ENCODE measurements at places on chromosomes 6 and 20.

GRCh38 chr6:82033631-82034211 is 213.8 kb downstream of the IBTK start:
- no peak for DNase-seq

- no peak for DNase-seq
These were observed 43.5 kb upstream of the PDYN start for GRCh38 chr20:2037296-2037914.

DNA sequence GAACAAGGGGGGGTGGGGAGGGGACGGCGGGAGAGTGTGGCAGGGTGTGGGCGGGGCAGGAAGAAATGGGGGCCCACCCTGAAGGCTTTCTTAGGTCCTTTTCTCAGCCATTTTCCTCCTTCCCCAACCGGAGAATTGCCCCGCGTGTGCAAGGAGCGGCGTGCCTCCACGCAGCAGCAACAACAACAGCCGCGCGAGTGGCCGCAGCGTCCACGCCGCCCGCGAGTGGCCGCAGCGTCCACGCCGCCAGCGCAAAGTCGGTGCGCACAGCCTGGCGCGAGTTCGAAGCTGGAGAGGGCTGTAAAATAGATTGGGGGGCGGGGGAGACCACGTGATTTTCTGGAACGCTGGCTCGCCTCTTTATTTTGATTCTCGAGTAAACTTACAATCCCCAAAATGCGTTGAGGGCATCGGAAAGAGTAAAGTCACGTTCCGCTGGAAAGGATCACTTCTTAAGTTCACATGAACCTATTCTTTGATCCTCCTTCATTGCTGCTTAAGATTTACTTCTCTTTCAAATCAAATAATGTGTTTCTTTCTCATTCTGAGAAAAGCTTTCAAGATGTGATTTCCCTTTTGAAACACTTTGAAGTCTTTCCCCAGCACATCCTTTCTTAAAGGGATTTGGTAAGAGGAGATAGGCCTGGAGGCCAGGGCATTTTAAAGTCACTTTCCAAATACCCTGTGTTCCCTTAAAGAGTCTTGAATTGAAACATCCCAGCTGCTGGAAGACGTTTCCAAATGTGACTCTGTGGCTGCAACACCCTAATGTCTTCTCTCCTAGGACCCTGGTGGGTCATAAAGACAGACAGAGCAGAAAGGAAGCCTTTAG is 66.7 kb upstream of the ZNF217 start:
- DNase-seq = peak; percentile 19

GRCh38 chr20:19213946-19214490 is 1.6 kb downstream of the SLC24A3 start:
- DNase-seq = no peak

All from C1 segment of cervical spinal cord (tissue), 14 donors.